ENCODE measurements at places on chromosomes 7 and 10.

DNA sequence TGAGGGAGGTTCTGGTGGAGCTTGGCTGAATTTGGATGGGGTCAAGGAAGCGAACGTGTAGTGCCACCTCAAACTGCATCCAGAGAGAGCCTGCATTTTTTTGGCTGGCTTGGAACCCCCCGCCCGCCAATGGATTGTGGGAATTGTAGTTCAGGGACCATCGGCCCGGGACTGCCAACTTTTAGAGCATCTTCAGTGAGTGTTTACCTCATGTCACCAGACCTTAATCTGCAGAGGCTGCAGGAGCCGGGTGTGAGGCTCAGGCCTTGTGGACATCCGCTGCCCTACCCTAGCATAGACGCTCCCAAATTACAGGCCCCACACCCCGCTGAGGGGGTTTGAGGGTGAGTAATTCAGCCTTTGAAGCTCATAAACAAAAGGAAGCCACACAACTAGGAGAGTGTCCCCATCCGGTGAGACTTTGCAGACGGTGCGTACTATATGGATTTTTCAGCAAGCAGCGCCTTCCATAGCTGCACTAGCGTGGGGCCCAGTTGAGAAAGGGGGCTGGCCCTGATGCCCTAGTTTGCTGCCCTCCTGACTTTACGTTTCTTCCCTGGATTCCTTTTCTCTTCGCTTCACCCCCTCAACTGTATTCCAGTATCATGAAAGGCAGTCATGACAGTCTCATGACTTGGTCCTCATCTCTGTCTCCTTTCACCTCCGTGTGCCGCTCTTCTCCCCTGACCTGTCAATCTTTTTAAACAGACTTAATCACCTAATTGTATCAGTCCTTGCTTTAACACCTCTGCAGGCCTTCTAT is 717 bp downstream of the CNPY4 start:
- DNase-seq = peak; percentile 76

DNA sequence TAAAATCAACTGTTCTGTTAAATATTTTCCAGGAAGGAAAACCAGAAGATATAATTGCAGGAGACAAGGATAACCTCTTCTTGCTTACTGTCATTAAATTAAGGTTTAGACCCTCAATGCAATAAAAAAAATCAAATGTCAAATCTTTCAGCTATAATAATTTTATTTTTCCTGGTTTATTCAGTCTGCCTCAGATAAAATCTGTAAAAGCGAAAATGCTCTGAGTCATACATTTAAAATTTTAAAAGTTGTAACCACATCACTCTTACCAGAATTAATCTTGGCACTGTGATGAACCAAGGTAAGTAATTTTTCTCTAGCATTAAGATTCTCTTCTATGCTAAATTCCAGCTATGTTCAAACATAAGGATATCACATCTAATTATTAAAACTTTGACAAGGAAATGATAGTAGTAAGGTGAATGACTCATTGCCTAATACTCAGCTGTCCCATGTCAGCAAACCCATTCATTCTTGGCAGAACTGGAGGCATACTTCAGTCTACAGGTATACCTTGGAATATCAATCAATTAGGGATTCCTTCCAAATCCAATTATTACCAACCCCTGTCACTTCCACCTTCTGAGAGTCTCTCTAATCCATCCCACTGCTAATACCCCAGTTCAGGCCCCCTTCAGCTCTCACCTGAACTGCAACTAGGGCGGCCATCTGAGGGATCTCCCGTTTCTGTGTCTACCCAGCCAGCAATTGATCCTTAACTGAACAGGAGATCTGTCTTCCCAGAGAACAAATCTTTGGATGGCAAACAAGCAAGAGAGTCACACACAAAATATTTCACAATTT is 434.1 kb downstream of the GRM8 start:
- peak; percentile 15 for DNase-seq

DNA sequence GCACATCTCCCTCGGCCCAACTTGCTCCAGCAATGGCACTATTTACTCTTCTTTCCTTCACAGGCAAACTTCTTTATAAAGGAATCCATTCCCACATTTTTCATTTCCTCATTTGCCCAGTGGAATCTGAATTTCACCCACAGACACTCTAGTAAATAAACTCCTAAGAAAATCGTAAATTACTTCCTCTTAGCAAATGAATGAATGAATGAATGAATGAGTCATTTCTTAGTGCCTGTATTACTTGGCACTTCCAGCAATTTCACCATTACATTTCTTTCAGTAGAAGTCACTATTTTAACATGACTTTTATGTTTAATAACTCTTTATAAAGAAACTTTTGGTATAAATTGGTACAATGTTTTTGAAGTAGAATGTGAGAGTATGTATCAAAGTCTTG is 55.7 kb downstream of the DDC start:
- DNase-seq = no peak

DNA sequence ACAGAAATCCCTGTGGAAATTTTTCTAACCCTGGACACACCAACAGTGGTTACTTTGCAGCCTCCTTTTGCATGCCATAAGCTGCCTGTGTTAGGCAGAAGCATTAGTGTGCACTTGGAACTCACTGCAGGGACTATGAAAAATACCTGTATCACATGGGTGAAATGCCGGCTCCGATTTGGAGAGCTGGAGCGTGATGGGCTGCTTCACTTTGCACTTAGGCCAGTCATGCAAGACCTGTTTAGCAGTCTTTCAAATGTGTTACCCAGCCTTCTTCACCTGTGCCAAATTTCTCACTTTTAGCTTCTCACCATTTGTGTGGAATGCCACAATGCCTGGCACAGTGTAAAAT is 11.3 kb downstream of the NCOA4 start:
- DNase-seq = no peak

- peak; percentile 13 for DNase-seq
Measured at GRCh38 chr10:70970830-70971229, 82.5 kb upstream of the PCBD1 start.

DNA sequence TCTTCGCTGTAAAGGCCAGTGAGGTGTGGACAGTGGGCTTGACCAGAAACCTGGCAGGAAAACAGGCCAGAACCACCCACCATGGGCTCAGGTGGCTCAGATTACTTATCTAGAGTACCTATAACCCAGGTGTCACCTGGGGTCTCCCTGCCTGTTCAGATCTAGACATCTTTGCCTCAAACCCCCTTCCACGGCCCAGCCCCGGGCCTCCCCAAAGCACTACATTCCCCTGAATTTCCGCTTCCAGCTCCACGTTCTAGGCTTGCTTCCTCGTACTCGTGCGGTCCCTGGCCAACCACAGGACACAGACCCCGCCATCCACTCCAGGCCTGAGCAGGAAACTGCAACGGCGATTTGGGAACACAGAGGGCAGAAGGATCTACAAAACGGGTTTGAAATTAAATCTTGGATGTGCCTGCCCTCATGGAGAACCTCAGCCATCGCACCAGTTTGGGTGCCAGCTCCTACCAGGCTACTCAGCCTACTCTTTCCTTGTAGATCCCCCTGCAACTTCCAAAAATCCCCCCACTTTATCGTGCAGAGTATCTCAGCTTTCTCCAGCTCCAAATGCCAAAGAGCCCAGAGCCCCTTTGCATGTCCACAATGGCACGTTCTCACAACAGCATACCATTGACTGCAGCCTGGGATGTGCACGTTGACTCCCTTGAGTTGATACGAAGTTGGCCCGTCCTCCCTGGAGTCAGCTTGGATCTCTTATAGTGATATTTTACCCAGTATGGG is 62.7 kb upstream of the CACUL1 start:
- no peak for DNase-seq

DNA sequence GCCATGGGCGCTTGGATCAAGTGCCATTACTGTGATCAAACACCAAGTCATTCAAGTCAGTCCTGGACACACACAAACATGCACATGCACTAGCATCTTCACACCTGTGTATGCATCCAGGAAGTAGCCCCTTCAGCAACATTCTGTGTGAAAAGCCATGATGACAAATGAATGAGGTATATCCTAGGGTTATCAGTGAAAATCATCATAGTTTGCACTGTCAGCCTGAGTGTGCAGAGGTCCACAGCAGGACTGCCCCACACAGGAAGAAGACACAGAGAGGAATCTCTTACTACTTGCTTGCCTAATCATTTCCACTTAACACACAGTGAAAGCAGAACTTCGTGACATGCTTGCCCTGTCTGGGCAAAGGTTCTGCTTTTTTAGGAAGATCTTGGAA is 184.0 kb upstream of the ADO start:
- no peak for DNase-seq

DNA sequence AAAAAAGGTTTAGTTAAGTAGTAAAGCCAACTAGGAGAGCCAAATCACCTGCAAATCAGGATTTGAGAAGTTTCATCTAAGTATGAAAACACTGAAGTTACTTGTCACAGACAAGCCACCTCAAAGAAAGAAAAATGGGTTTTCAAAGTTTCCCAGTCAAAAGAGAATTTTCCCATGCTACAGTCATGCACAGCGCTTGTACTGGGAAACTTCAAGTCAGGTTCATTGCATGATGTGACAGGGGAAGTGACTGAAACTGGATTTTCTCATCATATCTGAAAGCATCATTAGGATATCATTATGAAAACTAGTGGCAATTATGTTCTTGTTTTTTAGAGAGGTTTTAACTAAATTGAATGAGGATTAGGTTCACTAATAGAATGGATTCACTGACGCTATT is 167.0 kb downstream of the SGMS1 start:
- DNase-seq = no peak

DNA sequence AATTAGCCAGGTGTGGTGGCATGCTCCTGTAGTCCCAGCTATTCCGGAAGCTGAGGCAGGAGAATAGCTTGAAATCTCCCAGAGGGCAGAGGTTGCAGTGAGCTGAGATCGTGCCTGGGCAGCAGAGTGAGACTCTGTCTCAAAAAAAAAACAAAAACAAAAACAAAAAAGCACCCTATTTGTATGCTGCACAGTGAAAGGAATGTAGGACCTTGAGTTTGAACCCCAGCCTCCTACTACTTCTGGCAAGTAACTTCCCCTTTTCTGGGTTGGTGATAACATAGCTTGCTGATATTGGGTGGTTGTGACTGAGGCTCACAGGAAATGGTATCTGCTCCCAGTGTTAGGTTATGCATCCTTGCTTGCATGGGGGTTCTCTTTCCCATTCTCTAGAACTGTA is 205.3 kb downstream of the BUB3 start:
- no peak for DNase-seq

DNA sequence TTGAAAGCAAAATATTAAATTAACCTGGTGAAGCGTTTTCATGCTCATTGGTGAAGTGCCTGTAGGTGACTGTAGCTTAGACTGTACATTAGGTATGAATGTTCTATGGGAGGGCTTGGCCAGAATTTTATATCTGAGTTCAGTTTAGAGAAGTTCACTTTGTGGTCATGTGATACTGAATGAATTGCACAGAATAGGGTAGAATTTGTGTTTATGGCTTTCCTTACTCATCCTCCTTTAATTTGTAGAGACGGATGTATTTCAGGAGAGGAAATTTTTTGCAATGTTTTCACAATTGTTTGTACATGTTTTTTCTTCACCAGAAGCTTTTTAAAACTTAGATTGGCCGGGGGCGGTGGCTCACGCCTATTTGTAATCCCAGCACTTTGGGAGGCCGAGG is 32.3 kb downstream of the REEP3 start:
- peak; percentile 62 for DNase-seq

GRCh38 chr10:89278034-89278535 is 23.8 kb upstream of the IFIT2 start:
- DNase-seq = peak; percentile 99

DNA sequence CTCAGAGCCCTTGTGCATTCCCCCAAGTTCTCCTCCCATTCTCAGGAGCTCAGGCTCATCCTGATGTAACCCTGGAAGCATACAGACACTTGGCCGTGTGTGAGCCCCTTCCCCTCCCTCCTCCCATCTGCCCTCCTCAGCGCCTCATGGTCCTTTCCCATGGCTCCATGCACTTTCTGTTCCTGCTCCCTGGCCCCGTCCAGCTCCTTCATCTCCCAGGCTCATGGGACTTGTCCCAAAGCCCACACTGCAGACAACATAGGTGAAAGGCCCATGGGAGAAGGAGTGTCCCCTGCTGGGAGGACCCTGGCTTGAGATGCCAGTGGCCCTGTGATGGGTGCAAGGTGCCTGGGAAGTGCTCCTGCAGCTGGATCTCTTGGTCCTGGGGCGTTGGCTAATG is 24.2 kb upstream of the SLC29A3 start:
- no peak for DNase-seq

GRCh38 chr7:67392596-67393438 is 396.2 kb downstream of the TYW1 start:
- DNase-seq = no peak

GRCh38 chr10:21925851-21926250 is 77.7 kb downstream of the DNAJC1 start:
- DNase-seq = no peak

GRCh38 chr7:147779949-147780348 is 810.6 kb upstream of the C7orf33 start:
- DNase-seq = no peak

DNA sequence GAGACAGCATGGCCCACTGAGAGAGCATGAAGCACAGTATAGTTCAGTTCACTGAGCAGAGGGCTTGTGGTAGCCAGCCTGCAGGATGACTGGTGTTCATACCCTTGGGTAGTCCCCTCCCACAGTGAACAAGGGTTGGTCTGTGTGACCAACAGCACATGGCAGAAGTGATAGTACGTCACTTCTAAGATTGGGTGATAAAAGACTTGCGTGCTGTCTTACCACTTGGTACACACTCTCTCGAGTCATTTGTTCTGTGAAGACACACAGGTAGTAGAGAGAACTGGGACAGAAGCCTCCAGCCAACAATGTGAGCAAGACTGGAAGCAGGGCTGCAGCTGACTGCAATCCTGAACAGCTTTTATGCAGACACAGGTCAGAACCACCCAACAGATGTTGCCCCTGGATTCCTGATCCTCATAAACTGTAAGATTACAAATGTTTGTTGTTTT is 14.6 kb downstream of the EPC1 start:
- DNase-seq = no peak

DNA sequence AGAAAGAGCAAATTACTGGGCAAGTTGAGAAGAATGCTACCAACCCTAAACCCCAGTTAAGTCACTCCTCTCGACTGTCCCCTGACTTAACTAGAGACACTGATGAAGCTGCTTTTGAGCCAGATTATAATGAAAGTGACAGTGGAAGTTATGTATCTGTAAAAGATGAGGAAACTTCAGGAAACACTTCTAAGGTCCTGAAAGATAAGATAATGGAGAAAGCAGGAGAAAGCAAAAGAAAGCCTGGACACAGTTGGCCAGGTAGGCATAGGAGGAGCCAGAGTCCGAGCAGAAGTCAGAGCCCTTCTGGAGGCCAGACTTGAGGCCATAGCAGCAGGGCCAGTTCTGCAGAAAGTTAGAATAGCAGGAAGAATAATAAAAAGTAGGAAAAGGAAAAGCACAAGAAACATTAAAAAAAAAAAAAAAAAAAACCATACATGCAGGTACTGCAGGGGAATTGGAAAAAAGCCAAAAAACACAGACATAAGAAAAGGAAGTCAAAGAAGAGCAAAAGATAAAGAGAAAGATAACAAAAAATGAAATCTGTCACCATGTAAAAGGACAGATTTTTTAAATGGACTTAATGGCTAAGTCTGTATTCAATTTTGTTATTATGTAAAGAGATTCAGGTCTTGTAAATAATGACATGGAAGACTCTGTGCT is 101.0 kb upstream of the KCNMA1 start:
- DNase-seq = no peak

- DNase-seq = no peak
Measured at GRCh38 chr7:158023681-158024350, 563.8 kb downstream of the PTPRN2 start.

GRCh38 chr7:72493850-72494661 is 81.9 kb upstream of the CALN1 start:
- DNase-seq = peak; percentile 49

GRCh38 chr10:61302124-61302523 is 151.1 kb downstream of the TMEM26 start:
- DNase-seq = no peak

- peak; percentile 22 for DNase-seq
Measured at GRCh38 chr7:44621034-44621749, 14.8 kb downstream of the OGDH start.

All from M059J (cell line).